Testis (tissue), 5 donors: ENCODE measurements at places on chromosomes 3 and 15.

- DNase-seq: no peak
Observed at GRCh38 chr15:101526021-101526420, 36.5 kb upstream of the PCSK6 start.

DNA sequence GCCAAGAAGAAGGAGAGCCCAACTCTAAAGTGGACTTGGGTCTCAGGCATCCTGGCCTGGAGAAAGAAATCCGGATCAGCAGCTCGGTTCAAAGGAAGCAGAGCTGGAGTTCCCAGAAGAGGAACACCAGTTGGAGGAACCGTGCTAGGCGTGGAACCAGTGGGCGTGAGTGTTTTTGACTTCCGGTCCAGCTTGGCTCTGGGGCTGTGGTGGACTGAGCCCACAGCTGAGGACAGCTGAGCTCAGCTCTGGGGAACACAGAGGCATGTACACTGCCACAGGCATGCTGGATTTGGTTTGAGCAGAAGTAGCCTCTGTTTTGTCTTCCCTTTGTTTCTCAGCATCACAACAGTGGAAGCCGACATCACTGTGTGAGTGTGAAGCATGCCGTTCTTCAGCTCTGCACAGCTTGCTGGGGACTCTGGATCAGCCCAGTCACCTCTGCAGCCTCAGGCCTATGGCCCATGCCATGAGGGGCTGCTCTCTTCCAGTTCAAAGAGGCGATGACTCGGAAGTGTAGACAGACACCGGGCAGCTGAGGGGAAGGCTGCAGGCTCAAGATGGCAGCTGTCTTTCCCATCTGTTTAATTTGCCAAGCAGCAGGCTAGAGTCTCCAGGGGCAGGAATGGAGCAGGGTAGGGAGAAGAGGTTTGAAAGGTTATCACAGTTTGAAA lies 185.8 kb upstream of the UBE3A start:
- no peak for DNase-seq

DNA sequence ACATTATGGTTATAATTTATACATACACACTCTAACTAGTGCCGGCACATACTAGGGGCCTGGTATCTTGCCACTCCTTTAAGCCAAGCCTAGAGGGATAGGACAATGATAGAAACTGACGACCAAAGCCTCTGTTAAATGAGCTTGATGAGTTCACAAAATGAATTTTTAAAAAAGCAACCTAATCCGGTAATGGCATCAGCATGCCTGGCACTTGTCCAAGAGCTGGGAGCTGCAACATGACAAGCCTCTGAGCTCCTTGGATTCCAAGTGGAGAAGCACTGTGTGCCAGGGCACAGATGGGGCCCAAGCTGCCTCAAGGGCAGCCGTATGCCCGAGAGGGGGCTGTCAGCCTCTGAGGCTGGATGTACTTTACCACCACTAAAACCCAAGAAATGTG lies 9.7 kb downstream of the ETV5 start:
- peak; percentile 64 for DNase-seq

DNA sequence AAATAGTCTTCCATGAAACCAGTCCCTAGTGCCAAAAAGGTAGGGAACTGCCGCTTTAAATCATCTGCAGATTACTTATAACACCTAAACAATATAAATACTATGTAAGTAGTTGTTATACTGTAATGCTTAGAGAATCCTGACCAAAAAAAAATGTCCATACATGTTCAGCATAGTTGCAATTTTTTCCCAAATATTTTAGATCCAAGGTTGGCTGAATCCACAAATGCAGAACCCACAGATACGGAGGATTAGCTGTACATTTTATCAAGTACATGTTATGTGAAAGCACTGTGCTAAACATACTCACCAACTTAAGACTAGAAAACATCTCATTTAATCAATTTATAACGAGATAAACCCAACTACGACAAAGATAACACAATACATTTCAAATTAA lies 9.3 kb downstream of the MSL2 start:
- DNase-seq: no peak

GRCh38 chr3:148229107-148229506 lies 468.6 kb upstream of the AGTR1 start:
- no peak for DNase-seq
